ENCODE measurements at places on chromosomes 3 and 15.

DNA sequence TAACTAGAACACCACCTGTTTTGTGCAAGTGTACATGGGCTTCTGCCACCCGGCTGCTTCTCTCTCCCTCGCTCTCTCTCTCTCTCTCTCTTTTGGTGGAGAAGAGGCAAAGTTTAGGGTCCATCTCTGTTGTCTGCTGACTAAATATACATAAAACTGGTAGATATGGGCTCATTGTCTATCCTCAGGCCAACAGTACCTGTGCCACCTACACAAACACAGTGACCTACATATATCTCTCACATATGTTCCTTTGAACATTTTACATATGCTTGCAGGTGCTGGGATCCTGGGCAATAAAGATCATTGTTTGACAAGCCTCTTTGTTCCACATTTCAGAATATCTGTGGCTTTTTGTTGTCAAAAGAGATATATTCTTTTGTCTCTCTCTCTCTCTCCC, 256.3 kb upstream of the KCNH8 start:
- no peak for DNase-seq

- DNase-seq: no peak
Measured at GRCh38 chr3:88013592-88013991, 45.2 kb downstream of the CGGBP1 start.

DNA sequence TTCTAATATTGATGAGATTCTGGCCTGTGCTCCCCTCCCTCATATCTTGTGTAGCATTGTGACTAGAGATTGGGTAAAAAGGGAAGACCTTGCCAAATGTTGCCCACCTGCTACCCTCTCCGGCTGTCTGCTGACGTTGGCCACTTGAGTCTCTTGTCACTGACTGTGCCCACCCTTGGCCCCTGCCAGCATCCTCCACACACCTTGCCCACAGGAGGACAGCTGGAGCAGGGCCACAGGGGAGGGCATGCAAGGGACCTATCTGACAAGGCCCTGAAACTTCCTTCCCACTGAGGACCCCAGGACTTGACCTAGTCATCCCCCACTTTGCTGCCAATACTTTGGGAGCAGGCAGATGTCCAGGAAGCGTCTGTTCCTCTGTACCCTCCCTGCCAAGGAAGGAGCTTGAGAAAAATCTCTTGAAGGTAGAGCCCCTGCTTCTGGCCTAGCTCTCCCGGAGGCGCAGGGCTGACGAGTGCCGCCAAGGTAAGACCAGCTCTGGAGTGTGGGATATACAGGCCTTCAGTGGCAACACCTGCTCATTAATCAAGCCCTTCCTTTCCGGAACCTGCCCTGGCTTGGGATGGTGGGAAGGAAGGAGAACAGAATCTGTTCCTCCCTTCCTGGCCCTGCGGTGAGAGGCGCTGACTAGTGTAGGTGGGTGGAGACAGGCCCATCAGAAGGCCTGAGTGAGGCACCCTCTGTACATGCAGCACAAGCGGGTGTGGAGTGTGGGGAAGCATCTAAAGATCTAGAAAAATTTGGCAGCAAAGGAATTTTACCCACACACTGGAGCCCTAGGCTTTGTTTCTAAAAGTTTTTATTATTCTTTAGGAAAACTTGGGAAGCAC, 4.9 kb upstream of the PAK6 start:
- no peak for DNase-seq

DNA sequence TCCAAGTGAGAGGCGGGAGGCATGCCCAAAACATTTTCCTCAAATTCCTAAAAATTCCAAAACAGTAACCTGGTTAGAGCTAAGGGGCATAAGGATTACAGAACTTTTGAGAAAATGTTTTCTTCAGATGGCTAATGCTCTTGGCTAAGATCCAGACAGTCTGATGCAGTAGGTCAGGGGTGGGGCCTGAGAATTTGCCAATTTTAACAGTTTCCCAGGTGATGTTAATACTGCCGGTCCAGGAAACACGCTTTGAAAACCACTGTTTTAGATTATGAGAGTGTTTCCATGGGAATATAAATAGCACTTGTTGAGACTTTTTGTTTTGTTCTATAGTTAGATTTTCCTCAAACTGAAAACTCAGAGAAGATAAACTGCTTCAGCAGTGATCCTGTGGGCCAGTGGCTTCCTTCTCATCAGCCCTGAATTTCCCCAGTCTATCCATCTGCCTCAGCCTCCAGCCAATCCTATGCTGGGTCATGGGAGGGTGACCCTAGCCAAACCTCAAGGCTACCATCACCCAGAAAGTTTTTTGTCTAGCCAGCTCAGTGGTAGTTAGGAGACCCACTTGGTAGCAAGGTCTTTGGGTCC, 71.6 kb upstream of the ACP3 start:
- no peak for DNase-seq

DNA sequence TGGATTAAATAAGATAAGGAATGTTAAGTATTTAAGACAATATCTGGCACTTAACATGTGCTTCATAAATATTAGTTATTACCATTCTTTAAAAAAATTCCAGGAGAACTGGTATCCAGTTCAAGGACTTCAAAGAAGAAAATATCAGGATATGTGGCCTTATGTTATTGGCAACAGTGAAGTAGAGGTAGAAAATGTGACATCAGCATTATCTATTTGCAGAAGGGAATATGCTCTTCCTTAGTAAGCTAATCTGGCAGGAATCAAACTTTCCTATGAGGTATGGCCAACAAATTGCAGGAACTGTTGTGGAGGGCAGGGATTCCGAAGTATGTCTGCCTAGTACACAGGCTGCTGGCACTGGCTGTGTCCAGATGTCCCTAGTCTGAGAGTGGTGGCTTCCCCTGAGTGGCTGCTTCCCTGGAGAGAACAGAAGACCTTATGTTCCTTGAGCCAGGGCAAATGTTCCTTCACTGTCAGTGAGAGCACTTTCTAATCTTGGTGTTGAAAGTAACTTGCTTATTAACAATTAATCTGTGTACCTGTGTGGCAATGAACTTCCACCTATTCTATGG, 351.7 kb upstream of the THRB start:
- no peak for DNase-seq

DNA sequence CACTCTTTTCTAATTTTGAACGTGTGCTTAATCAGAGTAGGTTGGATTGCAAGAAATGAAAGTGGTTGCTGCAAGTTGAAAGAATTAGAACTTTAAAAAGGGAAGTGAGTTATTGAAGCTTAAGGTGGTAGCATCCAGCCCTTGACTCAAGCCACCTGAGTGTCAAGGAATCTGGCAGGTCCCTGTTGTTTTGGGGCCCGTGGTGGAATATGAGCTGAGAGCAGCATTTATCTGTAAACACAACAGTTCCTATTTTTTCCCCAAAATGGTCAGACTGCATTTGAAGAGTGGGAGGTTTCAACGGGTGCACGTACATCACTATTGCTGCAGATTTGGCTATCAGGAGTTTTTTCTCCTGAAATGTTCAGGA, 1.7 kb downstream of the ITPR1 start:
- DNase-seq: no peak

GRCh38 chr3:155233213-155233612, 60.3 kb downstream of the STRIT1 start:
- DNase-seq: no peak

DNA sequence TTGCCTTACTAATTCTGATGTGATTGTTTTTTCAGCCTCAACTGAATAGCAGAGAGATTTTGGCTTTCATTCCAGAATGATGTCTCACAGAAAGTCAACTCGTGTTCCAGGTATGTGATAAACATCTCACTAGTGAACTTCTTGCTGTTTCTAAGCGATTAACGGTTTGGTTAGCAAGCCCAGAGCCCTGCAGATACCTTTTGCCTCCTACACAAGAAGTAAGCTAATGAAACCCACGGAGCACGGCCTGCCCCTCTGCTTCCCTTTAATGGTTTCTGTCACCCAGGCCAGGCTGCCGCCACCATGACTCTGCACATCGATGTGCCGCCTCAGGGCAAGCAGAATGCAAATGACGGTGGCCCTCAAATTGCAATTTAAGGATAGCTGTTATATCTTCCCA, 155.9 kb upstream of the ICE2 start:
- DNase-seq: no peak

DNA sequence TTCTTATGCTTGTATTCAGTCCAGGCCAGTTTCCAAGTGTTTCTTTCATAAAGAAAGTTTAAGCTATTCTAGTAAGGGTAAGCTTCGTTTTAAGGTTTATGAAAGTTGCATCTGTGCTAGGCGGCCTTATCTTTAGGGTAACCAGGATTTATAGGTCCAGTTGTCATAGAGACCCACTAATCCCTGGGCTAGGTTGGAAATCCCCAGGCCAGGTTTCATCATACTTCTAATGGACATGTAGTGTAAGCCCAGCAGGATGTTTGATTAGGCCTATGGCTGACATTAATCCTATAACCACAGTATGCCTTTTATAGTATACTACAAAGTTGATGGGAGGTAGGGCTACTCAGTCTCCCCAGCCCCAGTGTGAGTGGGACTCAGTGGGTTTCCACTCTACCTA, 312.4 kb downstream of the CACNA2D3 start:
- DNase-seq: no peak

- DNase-seq: no peak
Measured at GRCh38 chr15:28943146-28943545, 57.4 kb downstream of the APBA2 start.
